ENCODE measurements at places on chromosomes 7 and 10.

DNA sequence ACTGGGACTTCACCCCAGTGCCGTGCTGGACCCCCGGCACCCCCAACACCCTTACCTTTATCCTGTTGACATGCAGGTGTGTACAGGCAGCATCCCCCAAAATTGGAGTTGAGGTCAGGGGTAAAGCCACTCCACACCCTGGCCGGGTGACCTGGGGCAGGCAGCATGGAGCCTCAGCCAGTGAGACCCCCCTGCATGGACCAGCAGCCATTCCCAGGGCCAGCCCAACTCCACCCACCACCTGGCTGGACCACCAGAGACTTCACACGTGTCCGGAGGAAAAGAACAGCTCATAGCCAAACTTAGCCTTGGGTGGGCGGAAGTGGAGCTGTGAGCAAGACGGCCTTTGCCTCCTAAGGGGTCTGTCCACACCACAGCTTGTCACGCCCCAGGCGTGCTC, 413.0 kb upstream of the FOXK1 start:
- no peak for DNase-seq

DNA sequence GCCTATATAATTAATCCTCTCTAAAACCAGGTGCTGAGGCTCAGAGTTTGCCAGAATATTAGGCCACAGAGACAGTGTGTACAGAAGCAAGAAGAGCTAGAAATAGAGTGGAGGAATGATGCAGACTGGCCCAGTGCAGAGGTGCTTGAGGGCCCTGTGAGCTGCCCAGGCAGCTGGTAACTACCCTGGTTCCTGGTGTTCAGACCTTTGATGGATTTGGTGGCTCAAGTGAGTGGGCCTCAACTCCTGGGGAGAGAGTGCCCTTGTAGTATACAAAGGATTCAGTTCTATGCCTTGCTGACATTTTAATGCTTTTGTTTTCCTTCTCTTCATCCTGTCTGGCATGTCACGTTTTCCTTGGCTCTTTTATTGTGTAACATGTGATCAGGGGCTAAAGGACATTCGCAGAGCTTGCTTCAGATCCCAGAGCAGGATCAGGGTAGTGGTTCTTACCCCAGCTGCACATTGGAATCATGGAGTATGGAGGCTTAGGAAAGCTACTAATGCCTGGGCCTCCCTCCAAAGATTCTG, 20.0 kb downstream of the LRRC4 start:
- no peak for DNase-seq

DNA sequence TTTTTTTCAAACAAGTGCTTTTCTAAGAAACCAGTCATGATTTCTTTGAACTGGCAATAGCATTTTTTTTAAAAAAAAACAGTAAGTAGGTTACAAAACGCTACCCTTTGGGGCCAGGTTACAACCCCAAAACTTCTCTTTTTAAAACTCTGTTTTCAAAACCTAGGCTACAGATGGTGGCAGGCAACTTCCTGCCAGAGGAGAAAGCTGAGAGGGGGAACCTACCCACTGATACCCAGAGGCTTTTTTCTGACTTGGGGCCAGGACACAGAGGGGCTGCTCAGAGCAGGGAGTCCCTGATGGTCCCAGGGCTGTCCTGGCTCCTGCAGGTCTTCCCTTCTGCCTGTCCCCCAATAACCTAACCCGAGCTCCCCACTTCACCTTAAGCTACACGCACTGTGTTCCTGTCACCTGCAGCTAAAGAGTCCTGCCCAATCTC, 6.9 kb downstream of the STN1 start:
- no peak for DNase-seq

GRCh38 chr10:30701451-30702173, 72.1 kb upstream of the LYZL2 start:
- DNase-seq = no peak

- no peak for DNase-seq
These were observed 45.6 kb downstream of the TPST1 start for GRCh38 chr7:66250711-66251110.

- DNase-seq = no peak
These were observed 2.1 kb downstream of the SHH start for GRCh38 chr7:155809947-155810769.

GRCh38 chr7:158267742-158268435, 319.7 kb downstream of the PTPRN2 start:
- no peak for DNase-seq

- DNase-seq = no peak
These were observed 80.0 kb downstream of the CELF2 start for GRCh38 chr10:11097686-11098085.

DNA sequence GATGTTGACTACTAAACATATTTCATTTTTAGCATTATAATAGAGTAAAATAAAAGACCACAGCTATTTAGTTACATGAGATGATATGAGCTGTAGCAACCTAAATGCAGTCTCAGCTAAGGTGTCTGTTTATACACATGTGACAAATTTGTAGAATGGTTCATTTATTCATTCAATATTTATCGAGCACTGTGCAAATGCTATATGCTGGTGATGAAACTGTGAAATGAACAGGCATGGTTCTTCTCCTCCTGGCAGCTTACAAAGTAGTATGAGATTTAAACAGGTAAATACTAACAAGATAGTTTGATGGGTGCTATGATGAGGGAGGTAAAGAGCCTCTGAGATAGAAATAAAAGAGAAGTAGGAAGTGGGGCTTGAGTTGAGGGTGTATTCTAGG, 60.8 kb downstream of the LRGUK start:
- no peak for DNase-seq
